ENCODE measurements at places on chromosomes 1 and 21.

GRCh38 chr21:39088031-39088370, 95.2 kb downstream of the PSMG1 start:
- DNase-seq, result no peak

GRCh38 chr1:248778906-248779305, 23.3 kb upstream of the LYPD8 start:
- no peak for DNase-seq

- no peak for DNase-seq
Observed at GRCh38 chr21:38774152-38774551, 31.6 kb upstream of the ETS2 start.

- no peak for DNase-seq
Observed at GRCh38 chr1:167128261-167129227, 34.7 kb downstream of the STYXL2 start.

GRCh38 chr1:41286992-41287391, 44.9 kb upstream of the SCMH1 start:
- no peak for DNase-seq

GRCh38 chr1:3459940-3460671, 5.6 kb downstream of the ARHGEF16 start:
- no peak for DNase-seq

DNA sequence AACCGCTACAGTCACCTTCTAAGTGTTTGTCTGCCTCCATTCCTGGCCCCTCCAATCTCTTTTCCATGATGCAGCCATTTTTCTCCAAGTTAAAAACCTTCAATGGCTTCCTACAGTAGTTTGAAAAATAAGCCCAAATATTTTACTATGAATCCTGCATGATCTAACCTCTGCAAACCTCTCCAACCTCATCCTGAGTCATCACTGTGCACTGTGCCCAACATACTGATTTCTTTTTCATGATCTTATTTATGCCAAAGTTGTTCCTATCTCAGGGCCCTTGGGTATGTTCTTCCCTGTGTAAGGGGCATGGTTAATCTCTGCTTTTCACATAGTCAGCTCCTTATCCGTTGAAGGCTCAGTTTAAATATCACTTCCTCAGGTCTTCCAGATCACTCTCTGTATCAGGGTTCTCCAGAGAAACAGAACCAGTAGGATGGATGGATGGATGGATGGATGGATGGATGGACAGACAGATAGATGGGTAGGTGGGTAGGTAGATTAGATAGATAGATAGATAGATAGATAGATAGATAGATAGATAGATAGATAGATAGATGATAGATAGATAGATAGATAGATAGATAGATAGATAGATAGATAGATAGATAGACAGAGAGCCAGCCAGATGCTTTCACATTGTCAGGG, 18.1 kb upstream of the PTPN14 start:
- no peak for DNase-seq
